ENCODE measurements at places on chromosomes 2 and 18.

GRCh38 chr18:24860978-24861680, 400.7 kb downstream of the HRH4 start:
- no peak for DNase-seq

DNA sequence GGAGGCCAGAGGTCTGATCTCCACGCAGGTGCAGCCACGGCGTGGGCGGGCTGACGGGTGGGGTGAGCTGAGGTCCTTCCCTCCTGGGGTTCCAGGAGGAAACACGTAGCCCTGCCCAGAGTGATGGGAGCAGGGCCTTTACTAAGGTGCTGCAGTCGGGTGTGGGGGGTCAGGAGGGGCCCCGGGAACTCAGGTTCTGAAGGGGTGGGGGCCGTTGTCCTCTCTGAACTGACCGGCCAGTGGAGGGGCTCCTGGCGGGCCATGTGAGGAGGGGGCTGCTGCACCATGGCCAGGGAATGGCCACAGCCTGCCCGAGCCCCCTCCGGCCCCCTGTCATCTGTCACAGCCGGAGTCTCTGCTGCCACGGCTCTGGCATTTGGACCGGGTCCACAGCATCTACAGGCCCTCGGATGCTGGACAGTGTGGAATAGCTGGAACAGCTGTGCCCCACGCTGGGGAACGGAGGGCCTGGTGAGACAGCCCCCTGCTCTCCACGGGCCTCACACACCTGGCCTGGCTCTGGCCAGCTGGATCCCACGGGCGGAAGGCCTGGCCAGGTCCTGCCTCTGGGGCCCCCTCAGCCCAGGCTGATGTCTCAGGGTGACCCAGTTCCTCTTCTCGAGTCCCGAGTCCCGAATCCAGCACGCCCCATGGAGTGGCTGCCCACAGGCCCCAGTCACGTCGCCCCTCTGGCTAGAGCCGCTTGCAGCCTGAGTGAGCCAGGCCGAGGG, 145.6 kb upstream of the GPC1 start:
- DNase-seq, result no peak

- no peak for DNase-seq
These were observed 316.2 kb downstream of the GALNT13 start for GRCh38 chr2:154187948-154188347.

DNA sequence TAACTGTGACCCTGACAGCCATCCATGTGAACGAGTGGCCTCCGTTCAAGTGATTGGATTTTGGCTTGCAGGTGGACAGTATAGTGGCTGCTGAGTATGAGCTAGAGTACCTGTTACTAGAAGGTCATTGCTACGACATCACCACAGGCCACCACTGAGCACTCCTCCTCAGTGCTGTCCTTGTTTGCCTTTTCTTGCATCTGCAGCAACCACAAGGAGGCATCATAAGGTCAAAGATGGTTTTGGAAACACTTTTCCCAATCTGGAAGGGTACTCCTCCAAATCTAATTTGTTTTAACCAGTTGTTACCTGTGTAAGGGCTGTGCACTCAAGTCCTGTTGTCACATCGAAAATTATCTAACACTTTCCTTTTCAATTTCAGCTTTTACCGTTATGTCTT, 81.2 kb downstream of the UGGT1 start:
- no peak for DNase-seq

DNA sequence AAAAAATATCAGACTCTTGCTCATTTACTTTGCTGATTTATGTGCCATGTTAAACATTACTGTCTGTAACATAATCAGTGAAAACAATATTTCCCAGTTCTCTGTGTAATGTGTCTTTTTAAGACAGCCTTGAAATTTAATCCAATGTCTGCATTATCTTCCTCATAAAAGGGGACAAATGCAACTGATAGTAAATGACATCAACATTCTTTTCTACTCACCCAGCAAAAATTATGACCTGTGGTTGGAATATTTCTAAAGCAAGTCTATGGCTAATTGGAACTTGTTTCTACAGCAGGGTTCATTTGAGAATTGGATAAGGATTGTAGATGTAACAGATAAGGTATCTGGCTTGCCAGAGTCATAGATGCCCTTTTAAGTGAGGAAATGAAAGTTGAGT, 34.8 kb downstream of the C1D start:
- no peak for DNase-seq

- no peak for DNase-seq
These were observed 53.5 kb downstream of the SEPTIN10 start for GRCh38 chr2:109560265-109560664.

DNA sequence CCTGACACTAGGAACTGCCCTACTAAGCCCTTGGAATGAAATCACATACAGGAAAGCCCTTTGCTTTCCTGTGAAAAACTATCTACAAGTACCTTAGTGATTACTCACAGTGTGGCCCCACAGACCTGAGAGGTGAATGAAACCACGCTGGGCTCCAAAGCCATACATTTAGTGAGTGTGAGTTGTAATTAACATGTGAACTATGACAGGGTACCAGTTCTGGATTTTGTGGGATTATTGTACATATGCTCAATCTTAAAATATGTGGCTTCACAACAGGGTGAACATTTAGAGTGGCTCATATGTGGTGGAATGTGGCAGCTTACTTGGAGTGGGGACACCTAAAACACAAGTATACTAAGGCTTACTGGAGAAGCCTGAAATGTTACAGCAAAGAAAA, 12.3 kb downstream of the KCTD1 start:
- no peak for DNase-seq

GRCh38 chr2:1621041-1621440, 123.3 kb downstream of the PXDN start:
- no peak for DNase-seq

DNA sequence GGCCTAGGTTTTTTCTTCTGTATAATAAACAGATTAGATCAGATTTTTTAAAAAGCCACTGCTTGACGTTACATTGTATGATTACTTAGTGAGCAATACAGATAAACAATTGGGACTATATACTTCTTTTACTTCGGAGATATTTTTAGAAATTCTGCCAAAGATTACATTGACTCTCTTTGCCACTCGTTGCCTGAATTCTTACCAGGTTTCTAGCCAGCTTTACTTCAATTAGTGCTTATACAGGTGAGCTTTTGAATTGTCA, 156.6 kb downstream of the HAUS1 start:
- no peak for DNase-seq

GRCh38 chr2:219037783-219038499, 3.4 kb downstream of the CFAP65 start:
- no peak for DNase-seq

DNA sequence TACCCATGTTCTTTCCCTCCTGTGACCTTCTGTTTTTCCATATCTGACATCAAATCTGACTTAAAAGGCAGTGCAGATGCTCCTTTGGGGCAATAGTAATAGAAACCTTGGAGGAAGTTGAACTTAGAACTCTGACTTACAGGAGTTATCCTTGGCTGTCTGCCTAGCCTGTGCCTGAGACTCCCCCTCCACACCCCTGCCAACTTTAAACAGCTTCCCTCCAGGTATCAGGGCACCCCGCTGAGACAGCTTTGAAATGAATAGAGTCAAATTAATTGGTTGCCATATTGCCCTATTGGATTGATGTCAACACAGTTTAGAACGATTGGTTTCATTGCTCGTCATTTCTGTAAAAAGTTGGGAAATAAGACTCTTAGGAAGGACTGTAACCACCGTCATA, 322.0 kb downstream of the PRKCE start:
- no peak for DNase-seq

- no peak for DNase-seq
These were observed 96.3 kb upstream of the TMEM18 start for GRCh38 chr2:773256-774160.

DNA sequence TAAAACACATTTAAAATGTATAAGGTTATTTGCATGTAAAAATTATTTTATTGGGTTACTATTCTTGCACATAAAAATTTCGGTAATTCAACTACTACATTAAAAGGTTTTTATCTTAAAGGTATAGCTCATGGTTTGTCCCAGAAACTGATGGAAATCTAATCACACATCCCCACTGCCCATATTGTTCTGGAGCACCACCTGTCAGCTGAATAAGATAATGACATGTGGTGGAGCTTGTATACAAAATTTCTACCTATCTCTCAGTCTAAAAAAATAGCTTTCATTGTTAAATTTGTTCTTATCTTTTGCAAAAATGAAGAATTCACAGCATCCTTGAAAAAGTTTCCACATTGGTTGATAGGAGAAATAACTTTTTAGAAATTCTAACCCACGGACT, 18.3 kb downstream of the ERBB4 start:
- DNase-seq, result no peak

DNA sequence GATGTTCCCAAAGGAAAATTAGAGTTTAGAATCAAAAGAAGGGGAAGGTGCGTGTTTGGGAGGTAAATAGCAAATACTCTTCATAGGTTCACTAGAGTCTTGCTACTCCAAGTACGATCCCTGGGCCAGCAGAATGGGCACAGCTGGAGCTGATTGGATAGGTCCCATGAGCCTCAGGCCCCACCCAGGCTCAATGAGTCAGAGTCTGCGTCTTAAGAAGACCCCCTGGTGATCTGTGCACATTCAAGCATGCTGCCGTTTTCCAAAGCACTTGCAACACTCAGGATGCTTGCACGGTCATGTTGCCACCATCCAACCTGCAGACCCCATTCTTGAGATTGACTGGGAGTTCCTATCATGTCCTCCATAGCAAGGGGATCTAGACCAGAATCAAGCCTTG, 40.5 kb downstream of the ABCG8 start:
- no peak for DNase-seq

- no peak for DNase-seq
These were observed 215.6 kb upstream of the NABP1 start for GRCh38 chr2:191462370-191462769.

DNA sequence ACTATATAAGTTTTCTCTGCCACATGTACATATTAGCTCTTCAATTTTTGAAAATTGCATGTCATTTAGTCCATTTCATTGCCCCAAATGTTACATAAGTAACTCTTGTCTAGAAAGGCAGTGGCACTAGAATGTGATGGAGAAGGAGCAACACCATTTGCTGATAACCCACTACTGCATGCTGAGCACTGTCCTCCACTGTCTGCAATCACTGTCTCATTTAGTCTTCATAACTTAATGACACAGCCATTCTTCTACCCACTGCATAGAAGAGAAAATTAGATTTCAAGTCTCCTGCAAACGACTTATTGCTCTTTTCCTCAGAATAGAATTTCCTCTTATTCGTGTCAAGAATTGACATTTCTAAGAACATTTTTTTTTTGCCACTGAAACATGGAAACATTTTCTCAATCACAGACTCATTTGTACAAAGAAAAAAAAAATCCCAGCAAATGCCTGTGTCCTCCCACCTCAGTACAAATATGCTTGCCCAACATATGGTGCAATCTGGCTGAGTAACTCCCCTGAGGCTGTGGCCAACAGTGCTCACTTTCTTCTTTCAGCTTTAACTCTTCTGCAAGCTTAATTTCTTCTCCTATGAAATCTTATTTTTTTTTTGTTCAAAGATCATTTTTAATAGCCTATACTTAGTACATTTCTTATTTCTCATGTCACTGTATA, 768.6 kb upstream of the HS6ST1 start:
- DNase-seq, result no peak

GRCh38 chr18:45588376-45589355, 26.6 kb upstream of the SLC14A2 start:
- DNase-seq, result no peak

DNA sequence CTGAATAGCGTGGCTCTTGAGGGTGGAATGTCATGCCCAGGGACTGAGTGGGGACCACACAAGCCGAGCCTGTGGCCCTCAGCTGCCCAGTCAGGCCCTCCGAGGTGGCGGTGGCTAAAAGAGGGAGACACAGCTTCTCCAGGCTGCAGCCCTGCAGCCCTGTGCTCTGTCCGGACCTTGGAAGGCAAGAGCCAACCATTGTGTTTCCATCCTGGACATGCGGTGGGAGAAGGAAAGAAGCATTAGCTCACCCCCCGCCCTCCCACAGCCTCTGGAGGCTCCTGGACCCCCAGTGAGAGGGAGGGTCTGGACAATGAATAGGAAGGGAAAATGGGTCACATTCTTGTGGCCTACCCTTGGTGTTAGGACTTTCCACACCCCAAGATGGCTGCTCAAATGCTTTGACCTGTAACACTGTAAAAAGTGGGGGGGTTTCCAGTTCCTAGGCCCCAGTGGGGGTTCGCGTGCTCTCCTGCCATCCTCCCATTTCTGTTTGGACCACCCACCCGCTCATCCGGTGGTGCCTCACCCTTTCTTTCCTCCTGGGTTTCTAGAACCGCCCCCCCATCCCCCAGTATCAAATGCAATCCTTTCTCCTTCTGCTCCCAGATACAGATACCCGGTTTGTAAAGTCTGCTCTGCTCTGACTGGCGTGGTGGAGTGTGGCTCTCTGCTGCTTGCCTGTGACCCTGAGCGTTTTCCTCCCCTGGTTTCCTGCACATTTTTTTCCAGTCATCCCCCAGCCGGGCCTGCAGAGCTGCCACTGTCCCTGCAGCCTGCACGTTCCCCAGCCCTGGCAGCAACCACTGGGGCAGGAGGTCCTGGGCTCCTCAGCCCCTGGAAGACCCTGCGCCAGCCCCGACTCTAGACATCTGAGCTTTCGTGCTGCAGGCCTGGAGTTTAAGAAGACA, 36.3 kb upstream of the SMAD7 start:
- no peak for DNase-seq

DNA sequence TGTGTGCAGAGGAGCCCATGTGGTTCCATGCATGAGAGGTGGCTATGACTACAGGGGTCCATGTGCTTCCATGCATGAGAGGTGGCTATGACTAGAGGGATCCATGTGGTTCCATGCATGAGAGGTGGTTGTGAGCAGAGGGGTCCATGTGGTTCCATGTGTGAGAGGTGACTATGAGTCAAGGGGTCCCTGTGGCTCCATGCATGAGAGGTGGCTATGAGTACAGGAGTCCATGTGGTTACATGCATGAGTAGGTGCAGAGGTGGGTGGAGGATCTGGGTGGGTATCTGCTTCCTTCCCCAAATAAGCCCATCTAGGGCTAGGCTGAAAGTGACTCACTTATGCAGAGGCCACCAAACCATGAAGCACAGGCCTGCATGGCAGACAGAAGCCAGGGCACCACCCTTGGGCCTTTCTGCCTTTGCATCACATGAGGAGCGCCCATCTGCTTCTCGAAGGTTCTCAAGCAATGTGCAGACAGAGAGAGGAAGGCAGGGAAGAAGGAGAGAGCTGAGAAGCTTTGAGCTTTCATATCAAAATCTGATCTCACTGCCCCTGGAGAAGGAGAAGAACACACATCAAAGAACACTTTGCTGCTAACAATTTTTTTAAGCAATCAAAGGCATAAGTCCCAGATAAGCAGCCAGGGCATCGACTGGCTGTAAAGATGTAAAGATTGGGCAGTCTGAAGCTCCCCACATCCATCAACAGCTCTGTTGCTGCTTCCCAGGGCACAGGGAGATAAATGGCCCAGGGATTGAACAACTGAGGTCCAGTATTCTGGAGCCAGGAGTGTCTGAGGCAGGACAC, 137.6 kb downstream of the TNS1 start:
- no peak for DNase-seq

DNA sequence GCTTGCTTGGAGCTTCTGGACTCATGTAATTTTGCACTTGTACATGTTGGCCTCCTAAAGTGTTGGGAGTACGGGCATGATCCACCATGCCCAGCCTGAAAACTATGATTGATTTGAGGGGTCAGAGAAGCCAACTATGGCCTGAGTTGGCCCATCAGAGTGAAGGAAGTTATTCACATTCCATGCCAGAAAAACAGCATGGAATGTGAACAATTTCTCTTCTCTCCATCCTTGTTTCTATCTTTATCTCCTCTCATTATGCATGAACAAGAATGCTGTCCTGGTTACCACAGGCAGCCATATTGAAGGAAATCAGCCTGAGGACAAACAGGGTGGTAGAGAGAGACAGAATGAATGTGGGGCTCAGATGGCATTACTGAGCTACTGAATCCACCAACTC, 3.5 kb upstream of the CD226 start:
- DNase-seq, result no peak
